ENCODE measurements at places on chromosomes 4 and X.
A peak's percentile ranks its signal among the peaks of the same experiment; 100 is the strongest.

DNA sequence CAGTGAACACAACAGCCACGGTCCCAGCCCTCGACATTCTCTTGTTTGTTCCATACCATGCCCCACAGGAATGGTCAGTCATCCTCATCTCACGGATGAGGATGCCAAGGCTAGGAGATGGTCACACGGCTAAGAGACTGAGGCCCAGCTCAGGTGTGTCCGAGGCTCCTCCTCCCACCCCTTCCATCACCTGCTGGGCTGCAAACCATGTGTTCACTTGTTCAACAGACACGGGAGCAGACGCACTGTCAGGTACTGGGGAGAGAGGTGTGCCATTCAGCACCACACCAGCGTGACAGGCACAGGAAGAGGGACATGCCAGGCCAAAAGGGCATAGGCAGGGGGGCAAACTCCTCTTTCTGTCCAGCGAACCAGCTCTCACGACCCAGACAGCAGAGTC is 45.9 kb downstream of the ABLIM2 start:
- no peak for DNase-seq

DNA sequence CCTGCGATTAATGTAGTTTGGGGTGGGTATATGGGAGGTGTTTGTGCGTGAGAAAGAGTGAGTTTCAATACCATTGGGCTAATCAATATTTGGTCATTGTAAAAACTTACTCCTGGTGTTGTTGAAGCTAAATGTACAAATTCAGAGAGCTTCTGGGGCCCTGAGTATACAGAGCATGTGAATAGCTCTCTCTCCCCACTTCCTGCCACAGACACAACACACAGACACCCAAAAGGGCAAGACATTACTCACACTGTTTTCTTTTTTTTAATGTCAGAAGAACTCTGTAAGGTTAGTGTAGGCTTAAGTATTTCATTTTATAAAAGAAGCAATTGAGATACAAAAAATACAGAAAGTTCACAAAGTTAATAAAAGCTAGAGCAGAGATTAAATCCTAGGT is 151.3 kb upstream of the KCNIP4 start:
- DNase-seq, result no peak

DNA sequence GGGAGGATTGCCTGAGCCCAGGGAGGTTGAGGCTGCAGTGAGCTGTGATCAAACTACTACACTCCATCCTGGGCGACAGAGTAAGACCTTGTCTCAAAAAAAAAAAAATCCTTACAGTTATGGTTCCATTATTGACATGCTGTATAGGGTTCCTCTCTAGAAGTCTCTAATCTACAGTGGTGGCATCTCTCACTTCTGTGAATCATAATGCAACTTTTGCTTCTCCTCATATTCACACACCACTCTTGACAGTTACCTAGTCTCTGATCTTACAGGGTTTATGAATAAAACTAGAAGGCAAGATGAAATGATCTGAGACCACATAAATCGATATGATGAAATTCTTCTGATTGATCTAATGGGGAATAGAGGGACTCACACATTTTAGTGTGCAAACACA is 40.6 kb downstream of the DOCK11 start:
- no peak for DNase-seq

DNA sequence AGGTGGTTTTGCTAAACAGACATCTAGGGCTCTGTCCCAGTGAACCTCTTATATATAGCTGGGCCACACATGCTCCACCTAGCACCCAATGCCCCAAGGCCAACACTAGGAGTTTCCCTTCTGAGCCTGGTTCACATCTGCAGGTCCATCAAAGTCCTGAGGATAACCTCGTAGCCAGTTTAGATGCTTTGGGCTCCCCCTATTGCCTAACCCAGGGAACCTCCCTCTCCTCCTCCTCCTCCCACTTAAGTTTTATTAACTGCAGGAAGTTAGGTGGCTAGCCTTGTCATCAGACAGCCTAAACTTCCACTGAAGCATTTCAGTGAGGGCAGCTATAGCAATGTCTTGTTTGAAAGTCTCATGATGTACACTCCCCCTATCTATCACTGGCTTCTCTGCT is 88.0 kb downstream of the GUCY2F start:
- DNase-seq, result peak; percentile 18

DNA sequence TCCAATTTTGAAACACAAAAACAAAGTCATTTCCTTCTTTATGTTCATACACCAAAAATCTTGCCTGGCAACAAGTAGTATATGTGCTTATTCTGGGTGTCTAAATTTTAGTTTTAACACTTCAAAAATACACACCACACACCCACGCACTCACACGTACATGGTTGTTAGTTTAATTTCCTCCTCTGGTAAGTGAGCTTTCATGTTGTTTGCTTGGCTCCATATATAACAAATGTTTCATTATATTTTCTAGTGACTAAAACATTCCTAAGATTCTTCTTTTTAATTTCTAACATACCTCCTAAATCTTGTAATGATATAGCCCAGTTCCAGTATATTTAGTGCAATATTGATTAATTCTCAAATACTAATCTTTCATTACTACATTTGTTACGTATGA is 80.9 kb downstream of the PRDM5 start:
- DNase-seq, result no peak

GRCh38 chrX:49844611-49845010 is 15.5 kb downstream of the PAGE4 start:
- no peak for DNase-seq

DNA sequence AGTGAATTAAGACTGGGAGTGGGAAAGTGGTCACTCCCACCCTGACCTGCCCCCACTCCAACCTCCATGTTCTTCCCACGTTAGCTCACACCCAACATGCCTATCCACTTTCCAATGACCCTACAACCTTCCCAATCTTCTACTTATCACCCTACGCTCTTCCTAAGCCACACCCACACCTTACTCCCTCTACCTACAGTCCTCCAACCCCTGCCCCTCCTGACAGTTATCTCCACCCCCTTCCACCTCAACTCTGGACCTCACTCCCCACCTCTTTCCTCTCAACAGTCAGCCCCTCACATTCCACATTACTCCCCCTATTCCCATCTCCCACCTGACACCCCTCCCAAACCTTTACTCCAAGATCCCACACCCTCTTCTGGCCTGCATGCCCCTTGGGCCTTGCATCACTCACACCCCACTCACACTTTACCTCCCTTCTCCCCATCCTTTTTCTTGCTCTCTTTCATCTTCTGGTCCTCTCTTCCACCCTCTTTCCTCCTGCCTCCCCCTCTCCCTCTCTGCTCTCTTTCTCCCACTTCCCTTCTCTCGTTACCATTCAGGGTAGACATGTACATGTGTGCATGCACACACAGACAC is 6.9 kb downstream of the NALF2 start:
- DNase-seq, result no peak

DNA sequence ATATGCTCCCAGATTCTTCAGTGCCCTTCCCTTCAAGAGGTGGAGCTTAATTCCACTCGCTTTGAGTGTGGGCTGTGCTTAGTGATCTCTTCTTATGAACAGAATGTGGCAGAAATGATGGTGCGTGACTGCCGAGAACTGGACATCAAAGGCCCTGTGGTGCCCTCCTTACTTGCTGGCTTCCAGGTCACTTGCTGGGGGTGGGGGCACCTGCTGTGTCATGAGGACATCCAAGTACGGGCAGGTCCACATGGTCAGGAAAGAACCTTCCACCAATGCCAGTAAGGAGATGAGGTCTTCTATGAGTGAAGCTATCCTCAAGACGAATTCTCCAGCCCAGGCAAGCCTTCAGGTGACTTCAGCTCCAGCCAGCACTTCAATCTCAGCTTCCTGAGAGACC is 95.8 kb downstream of the FAM53A start:
- no peak for DNase-seq

DNA sequence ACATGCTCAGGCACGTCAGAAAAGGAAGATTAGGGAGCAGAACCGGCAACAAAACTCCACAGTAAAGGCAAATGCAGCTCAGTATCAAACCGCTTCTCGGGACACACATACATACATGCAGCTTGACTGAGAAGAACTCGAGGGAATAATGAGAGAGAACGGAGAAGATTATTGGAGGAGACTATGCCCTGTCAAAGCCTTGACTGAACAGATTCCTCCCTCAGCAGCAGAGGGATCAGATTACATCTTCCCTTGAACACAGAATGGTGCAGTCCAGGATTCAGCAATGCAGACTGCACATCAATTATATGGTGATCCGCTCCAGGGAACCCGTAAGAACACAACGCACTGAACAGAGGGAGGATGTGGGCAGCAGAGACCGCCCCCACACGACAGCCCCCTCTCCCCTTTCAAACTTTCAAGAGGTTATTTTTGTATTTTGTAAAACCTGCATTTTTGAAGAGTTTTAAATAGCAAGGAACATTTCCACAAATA is 183.2 kb downstream of the FBXW7 start:
- peak; percentile 95 for DNase-seq

GRCh38 chr4:52244848-52245247 is 193.7 kb downstream of the SPATA18 start:
- no peak for DNase-seq

DNA sequence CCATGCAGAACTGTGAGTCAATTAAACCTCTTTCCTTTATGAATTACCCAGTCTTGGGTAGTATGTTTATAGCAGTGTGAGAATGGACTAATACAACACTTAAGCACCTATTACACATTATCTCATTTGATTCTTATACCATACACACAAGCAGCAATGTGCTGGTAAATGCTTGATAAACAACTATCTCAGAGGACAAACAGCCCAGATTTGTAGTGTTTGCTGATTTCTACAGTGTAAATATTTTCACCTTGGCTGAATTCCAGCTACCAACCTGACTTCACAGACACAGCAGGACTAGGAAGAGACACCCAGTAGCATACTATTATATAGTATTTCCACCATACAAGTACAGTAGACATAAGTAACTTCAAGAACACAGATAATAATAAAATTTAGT is 406.5 kb upstream of the CNKSR2 start:
- DNase-seq, result no peak

GRCh38 chrX:18271309-18271708 is 50.6 kb upstream of the BEND2 start:
- no peak for DNase-seq

GRCh38 chr4:140309124-140309870 is 64.1 kb upstream of the SCOC start:
- no peak for DNase-seq

DNA sequence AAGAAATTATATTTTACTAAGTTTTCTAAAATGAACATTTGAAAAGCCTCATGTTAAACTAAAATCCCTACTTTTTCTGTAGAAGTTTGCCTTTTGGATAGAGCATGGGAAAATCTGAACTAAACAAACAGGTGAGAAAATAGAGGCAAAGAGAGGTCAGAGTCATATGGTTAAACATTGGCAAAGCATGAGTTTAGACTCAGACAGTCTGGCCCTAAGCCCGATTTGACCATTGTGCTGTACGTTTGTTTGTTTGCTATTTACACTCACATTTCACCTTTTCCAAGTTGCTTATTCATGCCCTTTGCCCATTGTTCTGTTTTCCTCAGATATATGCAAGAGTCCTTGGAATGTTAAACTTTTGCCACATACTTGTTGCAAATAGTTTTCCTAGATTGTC is 85.4 kb downstream of the TIGD2 start:
- no peak for DNase-seq

- DNase-seq, result no peak
These were observed 1833.0 kb upstream of the PCDH10 start for GRCh38 chr4:131316086-131316485.

DNA sequence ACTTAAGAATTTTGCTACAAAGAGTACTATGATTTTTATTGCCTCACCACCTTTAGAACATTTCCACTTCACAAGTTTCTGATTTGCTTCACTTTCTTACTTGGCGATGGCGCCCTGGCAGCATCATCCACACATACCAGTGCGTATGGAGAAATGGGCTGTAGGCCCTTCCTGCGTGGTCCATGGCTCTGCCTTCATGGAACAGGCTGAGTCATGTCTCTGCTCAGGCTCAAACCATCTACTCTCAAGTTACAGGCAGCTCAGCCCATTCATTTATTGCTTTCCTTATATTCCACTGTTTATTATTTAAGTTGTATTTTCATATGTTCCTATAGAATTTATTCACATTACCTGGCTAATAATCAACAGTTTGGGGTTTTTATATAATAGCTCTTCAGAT is 21.1 kb downstream of the CASP3 start:
- no peak for DNase-seq

DNA sequence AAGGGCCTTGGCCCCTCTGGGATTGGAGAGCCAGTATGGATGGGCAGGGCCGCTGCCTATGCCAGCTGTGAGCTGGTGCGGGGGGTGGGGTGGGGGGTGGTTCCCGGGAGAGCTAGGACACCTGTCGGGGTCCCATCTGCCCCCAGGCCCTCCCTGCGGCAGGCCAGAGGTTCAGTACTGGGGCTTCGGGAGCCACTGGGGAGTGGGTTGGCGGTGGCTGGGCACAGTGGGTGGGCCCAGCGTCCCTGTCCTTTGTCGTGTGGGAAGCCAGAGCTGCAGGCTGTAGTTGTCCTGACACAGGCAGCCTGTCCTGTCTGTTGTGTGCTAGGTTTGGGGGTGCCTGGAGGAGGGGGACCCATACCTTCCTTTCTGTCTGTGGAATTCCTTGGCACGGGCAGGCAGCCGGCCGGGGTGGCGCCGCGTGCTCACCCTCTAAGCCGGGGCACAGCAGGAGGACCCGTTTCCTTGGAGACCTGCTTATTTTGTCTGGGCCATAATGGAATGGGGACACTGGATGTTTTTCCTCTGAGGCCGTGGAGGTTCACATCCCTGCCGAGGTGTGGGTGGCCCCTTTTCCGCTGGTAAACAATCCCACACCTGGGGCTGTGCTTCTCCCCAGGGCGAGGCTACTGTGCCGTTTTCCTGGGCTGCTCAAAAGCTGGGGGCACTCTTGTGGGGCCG is 14.8 kb downstream of the DOK7 start:
- DNase-seq, result no peak

GRCh38 chr4:106529348-106530023 is 160.9 kb upstream of the GIMD1 start:
- no peak for DNase-seq

DNA sequence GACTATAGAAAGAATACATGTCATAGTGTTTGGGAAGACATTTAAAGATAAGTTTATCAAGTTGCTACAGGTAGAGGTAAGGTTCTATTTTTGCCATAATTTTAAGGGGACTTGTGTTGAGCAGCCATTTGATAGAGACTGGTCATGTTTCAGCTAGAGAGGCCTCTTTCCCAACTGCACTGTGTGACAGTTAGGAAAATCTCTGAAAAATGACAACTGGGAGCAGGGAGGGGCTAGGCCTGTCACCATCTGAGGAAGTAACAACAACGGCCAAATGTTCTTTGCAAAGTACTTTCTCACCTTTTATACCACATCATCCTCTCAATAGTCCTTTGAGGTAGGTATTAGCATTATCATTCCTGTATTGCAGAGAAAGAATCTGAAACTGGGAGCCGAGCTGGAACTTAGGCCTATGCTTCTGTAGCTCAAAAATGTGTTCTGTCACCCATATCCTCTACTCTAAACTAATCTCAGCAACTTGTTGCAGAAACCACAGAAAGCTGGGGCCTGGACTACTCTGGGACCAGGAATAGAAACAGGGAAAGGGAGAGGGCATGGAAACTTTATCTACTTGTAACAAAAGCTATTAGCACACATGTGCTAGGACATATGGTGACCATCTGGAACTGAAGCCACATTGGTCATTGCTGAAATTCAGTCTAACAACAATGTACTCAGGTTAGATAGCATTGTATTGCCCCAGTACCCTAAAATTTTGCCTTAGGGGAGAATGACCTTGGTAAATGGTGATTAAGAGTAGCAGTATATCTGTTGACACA is 198.9 kb downstream of the MID1IP1 start:
- DNase-seq, result no peak

Measured in RKO (cell line).